Thoracic aorta (tissue), 2 donors: ENCODE measurements at places on chromosomes 7 and 10. TPM values are rescaled to one million over a fixed set of nuclear protein-coding genes. Genes with fewer than 3 reads are reported as not detected.

The NODAL gene
- not detected for total RNA-seq

The GIMAP6 gene
- 41.1 TPM for total RNA-seq

The KAT6B gene
- total RNA-seq = 46.9 TPM

The ABCF2 gene
- 25.3 TPM for total RNA-seq

The GARIN1A gene
- total RNA-seq = 2.3 TPM

The CYP3A4 gene
- not detected for total RNA-seq

The TMEM196 gene
- total RNA-seq = not detected

The MYH16 gene
- not detected for total RNA-seq

The ACBD7 gene
- total RNA-seq = 0.63 TPM

The CUBN gene
- total RNA-seq = 4.1 TPM

The AOC1 gene
- total RNA-seq = not detected

The FEZF1 gene
- total RNA-seq = not detected

The CPXM2 gene
- total RNA-seq = 275 TPM

The ELMO1 gene
- total RNA-seq = 72.2 TPM

The BMS1 gene
- 18.7 TPM for total RNA-seq

The TEX36 gene
- total RNA-seq = not detected

The OR2A42 gene
- not detected for total RNA-seq

The CPED1 gene
- total RNA-seq = 77.4 TPM

The SMO gene
- 8.7 TPM for total RNA-seq

The IKZF1 gene
- total RNA-seq = 24.4 TPM

The BICC1 gene
- 28.1 TPM for total RNA-seq

The RELN gene
- 0.49 TPM for total RNA-seq

The SPDYE1 gene
- not detected for total RNA-seq

The CNOT4 gene
- total RNA-seq = 19.5 TPM

The HOXA4 gene
- total RNA-seq = 6.1 TPM

The RPA3 gene
- 2.7 TPM for total RNA-seq

The C7orf57 gene
- not detected for total RNA-seq

The HHEX gene
- 6.2 TPM for total RNA-seq

The GIMAP1 gene
- 4.2 TPM for total RNA-seq

The TYW1 gene
- total RNA-seq = 64.3 TPM

The CLCN1 gene
- total RNA-seq = 0.68 TPM

The HOXA5 gene
- total RNA-seq = 0.35 TPM

The SH3PXD2A gene
- total RNA-seq = 28.3 TPM

The SLC16A9 gene
- total RNA-seq = 1.8 TPM

The TMEM130 gene
- 57.0 TPM for total RNA-seq

The CCL26 gene
- not detected for total RNA-seq

The COL1A2 gene
- total RNA-seq = 1,356 TPM

The IFIT1B gene
- total RNA-seq = not detected

The FERD3L gene
- total RNA-seq = not detected

The DPYSL4 gene
- total RNA-seq = 0.28 TPM

The PIK3AP1 gene
- total RNA-seq = 20.2 TPM

The NXPH1 gene
- not detected for total RNA-seq
